ENCODE measurements at places on chromosomes 16 and 17. TPM values are rescaled to one million over a fixed set of nuclear protein-coding genes. Genes with fewer than 3 reads are reported as not detected.

RANGRF gene
- 18.0 TPM for total RNA-seq

ZNF205 gene
- total RNA-seq: 27.0 TPM

ACSM5 gene
- not detected for total RNA-seq

C16orf46 gene
- total RNA-seq: 0.73 TPM

PRR35 gene
- not detected for total RNA-seq

KCTD13 gene
- total RNA-seq: 8.2 TPM

CDRT4 gene
- 8.9 TPM for total RNA-seq

GPRC5C gene
- total RNA-seq: 210 TPM

VTN gene
- not detected for total RNA-seq

NXN gene
- total RNA-seq: 20.8 TPM

KRTAP9-8 gene
- not detected for total RNA-seq

TBC1D3I gene
- total RNA-seq: not detected

SYCE1L gene
- 1.7 TPM for total RNA-seq

WFIKKN1 gene
- 0.11 TPM for total RNA-seq

OR3A3 gene
- not detected for total RNA-seq

NGFR gene
- not detected for total RNA-seq

ODF4 gene
- total RNA-seq: not detected

HOXB1 gene
- total RNA-seq: not detected

BCO1 gene
- total RNA-seq: not detected

CRISPLD2 gene
- 3.2 TPM for total RNA-seq
